Stimulated activated CD8-positive, alpha-beta memory T cell treated with anti-CD3 and anti-CD28 coated beads, Interleukin-4, amount 100 ng/mL, for 1 hour (primary cell): ENCODE measurements at places on chromosomes 5 and 9.

DNA sequence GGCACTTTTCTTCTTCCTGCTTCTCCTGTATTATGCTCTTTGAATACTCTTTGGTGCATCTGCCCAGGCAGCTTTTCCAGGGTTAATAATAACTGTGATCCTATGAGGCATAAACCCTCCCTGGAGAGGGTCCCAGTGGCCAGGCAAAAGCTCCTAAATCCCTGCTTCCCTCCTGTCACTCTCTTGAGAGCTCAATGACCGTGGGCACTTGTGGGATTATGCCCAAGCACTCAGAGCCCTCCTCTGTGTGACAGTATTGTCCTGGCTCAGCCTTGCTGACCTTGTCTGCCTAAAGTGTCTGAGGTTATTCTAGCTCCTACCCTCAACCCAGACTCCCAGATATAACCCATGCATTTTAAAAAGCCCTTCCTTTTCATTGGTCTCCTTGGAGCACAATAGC, 51.9 kb downstream of the GALNT10 start:
- no peak for DNase-seq

DNA sequence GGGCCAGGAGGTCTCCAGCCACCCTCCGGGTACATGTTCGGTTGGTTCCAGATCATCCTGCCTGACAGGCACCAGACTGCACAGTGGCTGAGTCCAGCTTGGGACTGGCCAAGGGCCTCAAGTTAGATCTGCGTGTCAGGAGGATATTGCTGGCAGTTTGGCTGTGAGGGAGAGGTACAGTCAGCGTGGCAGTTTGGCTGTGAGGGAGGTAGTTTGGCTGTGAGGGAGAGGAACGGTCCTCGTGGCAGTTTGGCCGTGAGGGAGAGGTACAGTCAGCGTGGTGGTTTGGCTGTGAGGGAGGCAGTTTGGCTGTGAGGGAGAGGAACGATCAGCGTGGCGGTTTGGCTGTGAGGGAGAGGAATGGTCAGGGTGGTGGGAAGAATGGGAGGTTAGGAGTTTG, 39.0 kb downstream of the CACNA1B start:
- DNase-seq: no peak

- DNase-seq: no peak
These were observed 4.8 kb upstream of the TNFSF15 start for GRCh38 chr9:114810614-114811013.

DNA sequence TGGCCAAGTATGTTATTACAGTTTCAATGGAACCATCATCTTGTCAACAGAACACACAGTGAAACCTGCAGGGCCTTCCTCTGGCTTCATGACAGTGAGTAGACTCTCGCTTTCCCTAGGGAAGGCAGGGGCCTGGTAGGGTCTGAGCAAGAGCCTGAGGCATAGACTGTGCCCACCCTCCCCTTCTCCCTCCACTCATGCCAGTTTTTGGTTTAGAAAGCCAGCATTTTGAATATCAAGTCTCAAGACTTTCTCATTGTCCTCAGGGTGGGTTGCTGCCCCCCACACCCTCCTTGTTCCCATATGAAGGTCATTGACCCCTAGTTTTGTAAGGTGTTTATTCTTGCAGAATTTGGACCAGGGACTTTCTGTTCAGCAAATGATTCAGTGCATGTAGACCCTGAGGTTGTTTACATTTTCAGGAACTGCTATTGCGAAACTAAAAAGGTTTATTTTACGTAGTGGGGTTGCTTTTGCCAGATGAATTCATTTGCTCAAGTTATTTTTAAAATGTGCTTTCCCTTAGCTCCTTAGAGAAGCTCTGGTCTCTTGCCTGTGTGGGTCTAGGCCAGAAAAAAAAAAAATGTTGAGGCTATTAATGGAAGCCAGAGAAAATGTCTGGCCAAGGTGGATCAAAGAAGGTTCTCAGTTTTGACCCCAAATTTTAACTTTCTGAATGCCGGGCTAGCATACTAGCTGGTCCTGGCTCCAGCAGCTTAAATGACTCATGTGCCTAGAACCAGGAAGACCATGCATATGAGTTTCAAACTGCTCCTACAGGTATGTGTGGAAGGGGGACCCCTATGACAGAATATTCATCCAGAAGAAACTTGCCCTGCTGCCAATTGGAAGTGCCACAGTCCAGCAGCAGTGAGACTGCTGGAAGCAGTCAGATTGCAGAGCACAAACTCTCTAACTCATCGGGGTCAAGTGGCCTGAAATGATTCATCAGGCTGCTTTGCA, 10.1 kb upstream of the MOB3B start:
- no peak for DNase-seq

- no peak for DNase-seq
These were observed 18.9 kb downstream of the SQSTM1 start for GRCh38 chr5:179839328-179840256.

- DNase-seq: no peak
These were observed 65.5 kb downstream of the CCNH start for GRCh38 chr5:87347272-87347671.

DNA sequence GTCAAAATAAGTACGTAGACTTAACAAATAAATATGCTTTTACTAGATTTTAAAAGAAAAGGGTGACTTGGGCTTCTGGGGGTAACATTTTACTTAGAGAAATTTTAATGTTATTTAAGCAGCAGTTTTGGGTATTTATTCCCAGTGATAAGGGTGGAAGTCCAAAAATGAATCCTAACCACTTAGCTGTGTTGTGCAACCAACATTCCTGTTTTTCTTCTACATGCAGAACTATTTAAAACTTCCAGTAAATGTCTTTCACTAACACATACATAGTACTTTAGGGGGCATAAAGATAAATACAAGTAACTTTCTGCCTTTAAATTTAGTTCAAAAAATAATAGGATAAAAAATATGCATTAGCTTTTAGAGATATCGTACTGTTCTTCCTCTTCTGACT, 436.7 kb downstream of the CTNND2 start:
- DNase-seq: no peak

DNA sequence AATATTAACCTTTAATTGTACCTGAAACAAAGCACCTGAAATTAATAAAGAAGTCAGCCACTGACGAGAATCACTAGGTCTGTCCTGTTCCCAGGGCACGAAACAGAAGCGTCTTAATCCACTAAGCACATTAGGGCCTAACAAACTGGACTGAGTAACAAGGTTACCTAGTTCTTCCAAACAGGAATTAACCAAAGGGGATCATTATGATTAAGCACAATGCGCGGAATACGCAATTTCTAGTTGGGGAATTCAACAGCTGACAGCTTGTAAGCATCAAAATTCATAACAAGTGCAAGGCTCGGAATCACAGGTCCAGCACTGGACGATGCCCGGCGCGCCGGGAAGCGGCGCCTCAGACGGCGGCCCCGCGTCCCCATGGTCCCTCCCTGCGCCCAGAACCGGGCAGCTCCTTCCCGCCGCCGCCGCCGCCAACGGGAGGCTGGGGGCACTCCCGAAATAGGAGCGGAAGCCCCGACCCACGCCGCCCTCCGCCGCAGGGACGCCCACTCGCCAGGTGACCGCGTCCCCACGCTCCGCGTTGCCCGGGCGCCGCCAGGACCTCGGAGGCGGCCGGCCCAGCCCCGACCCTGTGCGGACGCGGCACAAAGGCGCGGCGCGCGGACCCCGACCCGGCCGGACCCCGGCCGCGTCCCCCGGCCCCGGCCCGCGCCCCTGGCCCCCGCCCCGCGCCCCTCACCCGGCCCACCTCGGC, 898 bp downstream of the CAMSAP1 start:
- DNase-seq: no peak

GRCh38 chr5:180433032-180433422, 61.2 kb upstream of the CNOT6 start:
- no peak for DNase-seq

- DNase-seq: no peak
These were observed 23.7 kb upstream of the TAS2R1 start for GRCh38 chr5:9653811-9654210.

- no peak for DNase-seq
These were observed 640 bp upstream of the DPM2 start for GRCh38 chr9:127938298-127938690.

DNA sequence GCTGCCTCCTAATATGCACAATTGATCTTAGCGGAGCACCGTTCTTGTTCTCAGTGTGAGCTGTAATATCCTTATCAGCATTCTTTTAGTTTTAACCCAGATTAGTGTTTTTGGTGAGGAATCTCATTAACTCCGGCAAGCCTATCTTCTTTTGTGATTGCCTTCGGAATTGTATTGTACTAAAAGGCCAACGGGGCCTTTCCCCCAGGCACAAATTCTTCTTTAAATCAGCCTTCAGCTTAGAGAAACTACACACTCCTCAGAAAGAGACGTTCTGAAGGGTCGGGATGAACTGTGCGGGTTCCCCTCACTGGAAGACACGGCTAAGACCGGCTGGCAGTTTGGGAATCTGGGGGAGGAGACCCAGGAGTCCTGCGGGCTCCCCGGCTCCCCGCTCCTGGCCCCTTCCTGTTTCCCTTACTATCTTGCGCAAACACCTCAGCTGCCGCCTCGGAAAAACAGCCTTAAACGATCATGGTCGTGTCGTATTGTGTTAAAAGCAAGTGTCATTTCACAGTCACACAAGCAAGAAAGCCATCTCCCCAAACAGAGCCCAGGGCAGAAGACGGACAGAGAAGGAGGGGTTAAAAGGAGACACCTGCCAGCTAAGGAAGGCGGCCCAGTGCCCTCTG, 353.1 kb upstream of the IRX2 start:
- no peak for DNase-seq

DNA sequence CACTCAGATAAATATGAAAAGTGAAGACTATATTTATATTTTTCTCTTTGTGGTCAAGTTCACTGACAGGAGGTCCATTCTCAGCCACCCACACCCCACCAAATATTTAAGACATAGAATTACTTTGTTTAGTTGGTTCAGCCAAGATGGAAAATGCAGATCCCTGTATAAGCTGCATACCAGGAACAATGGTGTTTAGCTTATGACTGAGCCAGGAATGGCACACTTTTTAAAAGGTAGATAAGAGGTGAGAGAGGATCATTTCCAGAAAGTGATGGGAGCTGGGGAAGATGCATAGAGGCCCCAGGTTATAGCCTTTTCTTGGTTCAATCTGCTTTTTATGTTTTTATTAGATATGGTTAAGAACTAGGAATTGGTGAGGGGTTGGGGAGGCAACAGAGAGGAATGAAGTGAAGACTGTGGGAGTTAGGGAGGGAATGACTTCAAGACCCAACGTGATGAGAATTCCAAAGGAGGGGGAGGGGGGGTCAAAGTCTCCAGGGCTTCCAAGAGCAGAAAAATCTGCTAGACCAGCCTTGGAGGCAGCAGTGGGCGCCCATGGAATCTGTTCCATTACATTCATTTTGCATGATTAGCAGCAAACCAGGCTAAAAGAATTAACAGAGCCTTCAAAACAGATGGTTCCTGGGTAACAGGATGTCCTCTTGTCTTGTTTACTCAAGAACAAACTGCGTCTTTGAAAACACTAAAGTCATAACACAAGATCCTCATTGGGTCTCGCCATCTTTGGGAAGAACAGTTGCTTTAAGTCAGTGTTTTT, 95.2 kb downstream of the FGF1 start:
- DNase-seq: no peak

- DNase-seq: no peak
These were observed 77.5 kb upstream of the SPINK5 start for GRCh38 chr5:147986134-147986757.
